ENCODE measurements at places on chromosomes 11 and 22.

- no peak overlapping the region for H3K4me3 ChIP-seq
- no peaks in the 10 kb centered on the region for H3K36me3 ChIP-seq
- H3K4me1 ChIP-seq, result no peaks in the 10 kb centered on the region
Observed at GRCh38 chr22:23649071-23649501, 17.0 kb upstream of the DRICH1 start.

DNA sequence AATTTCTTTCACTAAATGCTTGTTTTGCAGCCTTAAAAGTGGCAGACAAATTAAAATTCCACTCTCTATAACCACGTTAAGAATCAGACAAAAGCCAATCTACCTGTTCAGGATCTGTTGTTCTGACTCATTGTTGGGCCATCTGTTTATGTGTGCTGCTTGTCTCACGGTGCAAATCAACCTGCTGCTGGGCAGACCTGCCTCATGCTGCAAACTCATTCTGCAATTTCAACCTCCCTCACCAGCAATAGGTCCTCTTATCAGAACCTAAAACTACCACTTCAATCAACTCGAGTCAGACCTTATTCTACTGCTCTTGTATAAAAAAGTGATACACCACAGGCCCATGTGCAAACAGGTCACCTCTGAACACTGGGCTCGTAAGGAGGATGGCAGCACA, 75.1 kb downstream of the LARGE2 start:
- no peak for DNase-seq
- H3K36me3 ChIP-seq, result no peaks in the 10 kb centered on the region
- peaks cover 25% of the 10 kb centered on the region for H3K4me1 ChIP-seq
- no peak overlapping the region for H3K4me3 ChIP-seq
- H3K27ac ChIP-seq, result no peak overlapping the region

- no peak overlapping the region for H3K27ac ChIP-seq
- peaks cover 7% of the 10 kb centered on the region for H3K4me1 ChIP-seq
- no peaks in the 10 kb centered on the region for H3K27me3 ChIP-seq
- DNase-seq, result no peak
- H3K4me3 ChIP-seq, result no peak overlapping the region
Observed at GRCh38 chr22:33562501-33562900, 357.8 kb downstream of the LARGE1 start.

GRCh38 chr11:74749127-74749964, 697 bp downstream of the RNF169 start:
- peak overlapping the region; percentile 98 for H3K4me3 ChIP-seq
- no peaks in the 10 kb centered on the region for H3K36me3 ChIP-seq
- peak overlapping the region; percentile 87 for H3K27ac ChIP-seq
- H3K4me1 ChIP-seq, result peaks cover 4% of the 10 kb centered on the region
- peak; percentile 68 for DNase-seq
- no peaks in the 10 kb centered on the region for H3K27me3 ChIP-seq

Data from liver (tissue), 10 donors.